ENCODE measurements at places on chromosomes 16 and 17. TPM values are rescaled to one million over a fixed set of nuclear protein-coding genes. Genes with fewer than 3 reads are reported as not detected.

DNA sequence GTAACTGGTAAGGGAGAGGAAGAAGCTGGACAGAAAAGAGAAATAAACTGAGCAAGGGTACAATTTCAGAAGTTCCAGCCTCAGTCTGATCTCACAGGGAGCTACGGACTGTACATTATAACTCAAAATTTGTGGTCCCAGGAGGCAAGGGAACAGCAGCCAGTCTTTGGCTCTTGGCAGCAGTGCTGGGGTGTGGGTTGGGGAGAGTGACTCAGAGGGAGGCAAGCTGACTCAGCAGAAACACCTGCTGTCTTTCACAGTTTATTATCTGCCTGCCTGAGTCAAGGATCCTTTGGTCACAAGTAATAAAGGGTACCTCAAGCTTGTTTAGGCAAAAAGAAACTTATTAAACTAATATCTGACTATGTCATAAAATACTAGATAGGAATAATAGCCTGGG lies 73.5 kb upstream of the KIF2B start:
- H3K27ac ChIP-seq: no peak overlapping the region
- no peaks in the 10 kb centered on the region for H3K27me3 ChIP-seq
- H3K4me3 ChIP-seq: no peak overlapping the region
- no peak for DNase-seq

DNA sequence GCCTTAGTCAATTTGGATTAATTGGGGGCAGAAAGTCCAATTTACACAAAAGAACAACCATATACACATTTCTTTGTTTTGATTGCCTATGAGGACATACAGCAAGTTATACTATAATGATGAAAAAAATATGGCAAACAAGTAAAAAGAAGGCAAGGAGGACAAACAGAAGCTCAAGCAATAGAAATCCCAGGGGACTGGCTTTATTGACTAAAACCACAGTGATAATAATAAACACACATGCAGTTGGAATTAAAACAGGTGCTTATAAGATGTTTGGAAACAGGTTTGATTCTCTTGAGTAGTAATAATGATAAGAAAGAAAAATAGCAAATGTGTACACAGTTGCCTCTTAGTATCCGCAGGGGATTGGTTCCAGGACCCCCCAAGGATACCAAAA lies 176.4 kb downstream of the SHISA9 start:
- DNase-seq: no peak
- H3K4me1 ChIP-seq: no peaks in the 10 kb centered on the region
- no peak overlapping the region for H3K27ac ChIP-seq
- no peak overlapping the region for H3K4me3 ChIP-seq
- no peaks in the 10 kb centered on the region for H3K27me3 ChIP-seq
- H3K36me3 ChIP-seq: no peaks in the 10 kb centered on the region

- H3K27ac ChIP-seq: no peak overlapping the region
- DNase-seq: no peak
- H3K27me3 ChIP-seq: no peaks in the 10 kb centered on the region
Measured at GRCh38 chr16:88530858-88531203, 39.4 kb upstream of the ZC3H18 start.

DNA sequence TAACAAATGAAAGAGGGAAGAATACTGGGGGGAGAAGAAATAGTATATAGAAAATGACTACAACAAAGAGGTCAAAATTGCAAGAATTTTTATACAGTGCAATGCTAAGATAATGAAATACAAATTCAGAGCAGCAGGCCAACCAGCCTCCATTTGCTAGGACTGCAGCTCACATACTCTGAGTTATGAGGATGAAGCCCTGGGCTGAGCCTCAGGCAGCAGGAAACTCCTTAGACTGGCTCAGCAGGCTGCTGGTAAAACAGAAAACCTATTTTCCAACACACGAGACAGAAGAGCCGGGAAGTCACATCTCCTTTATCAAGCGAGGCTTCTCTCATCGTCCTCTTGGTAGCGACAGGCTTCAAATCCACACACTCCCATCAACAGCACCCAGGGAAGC lies 296.5 kb downstream of the SLC39A11 start:
- no peaks in the 10 kb centered on the region for H3K36me3 ChIP-seq
- no peak overlapping the region for H3K27ac ChIP-seq
- H3K27me3 ChIP-seq: no peaks in the 10 kb centered on the region
- H3K4me1 ChIP-seq: no peaks in the 10 kb centered on the region
- no peak overlapping the region for H3K4me3 ChIP-seq

- no peaks in the 10 kb centered on the region for H3K27me3 ChIP-seq
- H3K4me3 ChIP-seq: no peak overlapping the region
- H3K4me1 ChIP-seq: no peaks in the 10 kb centered on the region
- H3K36me3 ChIP-seq: no peaks in the 10 kb centered on the region
- DNase-seq: no peak
- no peak overlapping the region for H3K27ac ChIP-seq
Measured at GRCh38 chr17:58176200-58176599, 9.4 kb downstream of the OR4D2 start.

DNA sequence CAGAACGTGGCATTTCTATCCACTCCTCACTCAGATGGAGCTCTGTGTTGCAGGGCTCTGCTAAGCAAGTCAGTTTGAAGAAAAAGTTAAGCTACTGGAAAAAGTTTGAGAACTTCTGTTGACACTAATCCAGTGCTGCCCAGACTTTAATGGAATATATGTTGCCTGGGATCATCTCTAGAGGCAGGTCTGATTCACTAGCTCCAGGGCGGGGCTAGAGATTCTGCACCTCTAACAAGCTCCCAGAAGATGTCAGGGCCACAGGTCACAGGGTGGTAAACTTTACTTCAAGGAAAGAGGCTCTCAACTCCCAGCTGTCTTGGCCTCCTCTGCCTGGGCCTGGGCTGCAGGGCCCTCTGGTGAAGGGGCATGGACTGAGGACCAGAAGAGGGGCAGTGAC lies 6.8 kb downstream of the TTYH2 start:
- H3K4me1 ChIP-seq: no peaks in the 10 kb centered on the region
- H3K36me3 ChIP-seq: no peaks in the 10 kb centered on the region
- no peak overlapping the region for H3K4me3 ChIP-seq
- H3K27me3 ChIP-seq: no peaks in the 10 kb centered on the region
- H3K27ac ChIP-seq: no peak overlapping the region
- DNase-seq: no peak

DNA sequence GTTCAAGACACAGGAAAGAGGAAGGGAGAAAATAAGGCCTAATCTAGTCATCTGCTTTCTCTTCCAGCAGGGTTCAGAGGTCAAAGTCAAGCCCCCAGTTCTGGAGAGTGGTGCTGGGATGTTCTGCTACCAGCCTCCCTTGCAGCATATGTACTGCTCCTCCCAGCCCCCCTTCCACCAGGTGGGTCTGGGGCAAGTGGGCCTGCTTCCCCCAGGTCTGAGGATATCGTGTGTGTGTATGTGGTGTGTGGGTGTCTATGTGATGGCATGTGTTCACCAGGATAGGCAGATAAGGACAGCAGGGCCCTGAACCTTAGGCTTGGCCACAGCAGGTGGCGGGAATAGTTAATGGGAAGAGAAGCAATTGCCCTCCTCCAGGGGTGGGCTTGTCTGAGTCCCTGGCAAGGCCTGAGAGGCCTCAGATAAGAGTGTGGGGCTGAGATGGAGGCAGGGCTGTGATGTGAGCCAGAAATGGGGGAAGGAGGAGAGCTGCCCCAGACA lies 21.1 kb downstream of the FOXN1 start:
- H3K36me3 ChIP-seq: no peaks in the 10 kb centered on the region
- H3K27me3 ChIP-seq: no peaks in the 10 kb centered on the region
- no peak overlapping the region for H3K4me3 ChIP-seq
- no peak for DNase-seq
- H3K4me1 ChIP-seq: peaks cover 30% of the 10 kb centered on the region

- DNase-seq: no peak
- no peaks in the 10 kb centered on the region for H3K4me1 ChIP-seq
- no peak overlapping the region for H3K27ac ChIP-seq
- H3K27me3 ChIP-seq: no peaks in the 10 kb centered on the region
Measured at GRCh38 chr16:66133643-66134338, 232.7 kb upstream of the CDH5 start.

GRCh38 chr16:48619547-48619946 lies 9.6 kb upstream of the N4BP1 start:
- H3K4me1 ChIP-seq: no peaks in the 10 kb centered on the region
- H3K36me3 ChIP-seq: no peaks in the 10 kb centered on the region
- no peak overlapping the region for H3K4me3 ChIP-seq
- DNase-seq: no peak

DNA sequence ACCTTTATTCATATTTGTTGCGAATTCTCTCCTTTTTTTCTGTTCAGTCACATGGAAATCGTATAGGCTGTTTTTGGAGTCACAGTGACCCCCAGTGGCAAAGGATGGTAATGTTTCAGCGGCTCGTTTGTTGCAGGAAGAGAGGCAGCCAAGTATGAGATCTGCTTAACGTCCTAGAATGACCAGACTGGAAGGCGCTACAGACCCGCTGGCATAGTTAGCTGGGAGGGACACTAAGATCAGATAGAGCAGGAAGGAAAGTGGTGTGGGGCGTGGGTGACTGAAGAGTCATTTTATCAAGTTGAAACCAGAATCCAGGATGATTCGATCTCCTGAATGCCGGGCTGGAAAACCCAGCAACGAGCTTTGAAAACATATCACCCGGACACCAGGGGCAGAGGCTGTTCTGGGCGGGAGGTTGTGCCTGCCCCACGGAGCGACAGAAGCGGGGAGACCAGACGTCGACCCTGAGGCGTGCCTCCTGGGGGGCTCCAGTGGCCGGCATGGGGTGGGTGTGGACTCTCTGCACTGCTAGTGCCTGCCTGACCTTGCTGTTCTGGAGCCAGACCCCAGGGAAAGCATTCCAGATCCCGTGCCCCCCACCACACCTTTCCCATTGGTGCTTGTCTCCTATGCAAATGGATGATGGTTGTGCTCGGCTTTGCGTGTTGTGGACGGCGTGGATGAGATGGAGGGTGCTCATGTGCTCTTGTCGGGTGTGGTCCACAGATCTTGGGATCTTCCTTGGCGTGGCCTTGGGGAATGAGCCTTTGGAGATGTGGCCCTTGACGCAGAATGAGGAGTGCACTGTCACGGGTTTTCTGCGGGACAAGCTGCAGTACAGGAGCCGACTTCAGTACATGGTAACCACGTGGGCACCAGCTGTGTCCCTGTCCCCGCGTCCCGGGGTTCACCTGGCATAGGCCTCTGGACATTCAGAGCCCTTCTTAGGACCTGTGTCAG lies 7.7 kb downstream of the IL34 start:
- H3K4me1 ChIP-seq: no peaks in the 10 kb centered on the region
- DNase-seq: peak; percentile 71
- H3K27ac ChIP-seq: no peak overlapping the region
- H3K27me3 ChIP-seq: no peaks in the 10 kb centered on the region
- H3K4me3 ChIP-seq: no peak overlapping the region

DNA sequence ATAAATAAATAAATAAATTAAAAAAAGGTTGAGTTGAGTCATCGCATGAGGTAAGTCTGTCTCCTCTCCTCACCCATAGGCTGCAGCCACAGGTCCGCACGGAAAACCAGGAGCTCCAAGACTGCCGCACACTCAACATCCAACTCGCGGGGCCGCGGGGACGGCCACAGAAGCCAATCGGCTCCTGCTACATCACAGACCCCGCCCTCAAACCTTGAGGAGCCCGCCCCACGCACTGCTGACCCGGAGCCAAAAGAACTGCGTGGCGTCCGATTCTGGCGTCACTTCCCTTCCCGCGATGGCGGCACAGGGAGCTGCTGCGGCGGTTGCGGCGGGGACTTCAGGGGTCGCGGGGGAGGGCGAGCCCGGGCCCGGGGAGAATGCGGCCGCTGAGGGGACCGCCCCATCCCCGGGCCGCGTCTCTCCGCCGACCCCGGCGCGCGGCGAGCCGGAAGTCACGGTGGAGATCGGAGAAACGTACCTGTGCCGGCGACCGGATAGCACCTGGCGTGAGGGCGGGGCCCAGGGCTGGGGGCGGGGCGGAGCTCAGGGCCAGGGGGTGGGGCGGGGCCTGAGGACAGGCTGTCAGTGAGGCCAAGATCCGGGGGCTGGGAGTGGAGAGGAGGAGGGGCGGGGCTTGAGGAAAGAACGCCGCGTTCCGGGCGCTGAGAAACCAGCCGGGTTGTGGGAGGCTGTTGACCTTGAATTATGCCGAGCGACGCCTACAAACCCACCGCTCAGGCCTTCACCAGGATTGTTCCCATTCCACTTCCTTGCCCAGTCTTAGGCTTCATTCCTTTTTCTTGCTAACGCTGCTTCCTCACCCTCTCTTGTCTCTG lies at the start of gene KAT8:
TSS of gene KAT8 (plus strand) at position 281 of the 839 bp plus-strand sequence. CDS start at position 299, 18 bp downstream.
- peak within 1 kb of the TSS; percentile 66 for H3K4me3 ChIP-seq
- H3K27me3 ChIP-seq: no peaks in the 10 kb centered on the region
- peak; percentile 98 for DNase-seq
- peaks cover 5% of the 10 kb centered on the region for H3K36me3 ChIP-seq

DNA sequence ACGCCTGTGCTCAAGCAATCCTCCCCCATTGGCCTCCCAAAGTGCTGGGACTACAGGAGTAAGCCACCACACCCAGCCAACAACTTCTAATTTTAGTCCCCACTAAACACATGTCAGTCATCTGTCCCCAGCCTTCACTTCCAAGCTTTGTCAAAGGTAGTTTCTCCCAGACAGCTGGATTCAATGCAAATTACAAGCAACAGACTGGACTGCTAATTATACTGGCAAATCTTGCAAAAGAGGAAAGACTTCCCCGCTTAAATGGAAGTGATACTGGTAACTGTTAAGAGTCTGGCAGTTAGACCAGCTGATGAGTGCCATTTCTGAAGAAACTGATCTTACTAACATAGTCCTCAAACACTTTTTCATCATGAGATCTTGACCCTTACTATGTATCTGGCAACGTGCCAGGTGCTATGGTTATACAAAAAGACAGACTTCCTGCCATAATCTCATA lies 8.2 kb upstream of the GGA2 start:
- H3K4me3 ChIP-seq: no peak overlapping the region
- H3K36me3 ChIP-seq: peaks cover 2% of the 10 kb centered on the region
- no peaks in the 10 kb centered on the region for H3K27me3 ChIP-seq
- no peaks in the 10 kb centered on the region for H3K4me1 ChIP-seq
- DNase-seq: no peak

Gene TPSD1
- 1.9 TPM for total RNA-seq

Gene CNTD1
- 1.4 TPM for total RNA-seq

Gene CLEC18A
- 8.0 TPM for total RNA-seq

Gene C16orf46
- 3.9 TPM for total RNA-seq

Gene EMC6
- 31.8 TPM for total RNA-seq

Measured in prostate gland (tissue), 2 donors.